ENCODE measurements at places on chromosomes 4 and X.
A peak's percentile ranks its signal among the peaks of the same experiment; 100 is the strongest.

DNA sequence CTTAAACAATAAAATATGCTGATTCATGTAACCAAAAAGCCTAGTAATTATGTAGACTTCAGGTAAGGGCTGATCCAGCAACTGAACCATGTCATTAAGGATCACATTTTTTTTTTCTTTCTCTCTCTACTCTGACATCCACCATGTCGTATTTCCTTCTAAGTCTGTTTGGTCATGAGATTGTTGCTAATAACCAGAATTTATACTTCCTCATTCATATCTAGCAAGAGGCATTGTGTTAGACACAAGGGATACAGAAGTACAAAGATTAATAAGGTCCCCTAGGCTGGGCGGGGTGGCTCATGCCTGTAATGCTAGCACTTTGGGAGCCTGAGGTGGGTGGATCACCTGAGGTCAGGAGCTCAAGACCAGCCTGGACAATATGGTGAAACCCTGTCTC lies 24.1 kb downstream of the PHEX start:
- no peak for DNase-seq

GRCh38 chr4:86233681-86234080 lies 126.2 kb downstream of the MAPK10 start:
- no peak for DNase-seq

GRCh38 chrX:49915361-49916222 lies 6.8 kb upstream of the CLCN5 start:
- peak; percentile 34 for DNase-seq

DNA sequence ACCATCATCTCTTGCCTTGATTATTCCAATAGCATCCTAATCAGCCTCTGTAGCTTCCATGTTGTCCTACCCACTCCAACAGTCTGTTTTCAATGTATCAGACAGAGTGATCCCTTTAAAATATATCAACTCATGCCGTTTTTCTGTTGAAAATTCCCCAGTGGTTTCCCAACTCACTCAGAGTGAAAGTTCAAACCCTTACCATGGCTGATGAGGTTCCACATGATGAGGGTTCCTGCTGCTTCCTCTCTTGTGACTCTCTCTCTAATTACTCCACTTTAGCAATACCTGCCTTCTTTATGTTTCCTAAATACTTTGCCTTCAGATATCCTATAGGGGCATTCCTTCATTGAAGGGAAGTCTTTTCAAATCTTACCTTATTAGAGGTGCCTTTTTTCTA lies 334.7 kb downstream of the PPP1R2C start:
- no peak for DNase-seq

GRCh38 chrX:109707319-109707718 lies 25.7 kb downstream of the ACSL4 start:
- no peak for DNase-seq

GRCh38 chr4:52752936-52753335 lies 1.7 kb upstream of the ERVMER34-1 start:
- no peak for DNase-seq

- no peak for DNase-seq
Measured at GRCh38 chrX:65644621-65645289, 22.7 kb upstream of the MSN start.

- DNase-seq, result no peak
Measured at GRCh38 chr4:86400216-86400615, 40.4 kb upstream of the MAPK10 start.

DNA sequence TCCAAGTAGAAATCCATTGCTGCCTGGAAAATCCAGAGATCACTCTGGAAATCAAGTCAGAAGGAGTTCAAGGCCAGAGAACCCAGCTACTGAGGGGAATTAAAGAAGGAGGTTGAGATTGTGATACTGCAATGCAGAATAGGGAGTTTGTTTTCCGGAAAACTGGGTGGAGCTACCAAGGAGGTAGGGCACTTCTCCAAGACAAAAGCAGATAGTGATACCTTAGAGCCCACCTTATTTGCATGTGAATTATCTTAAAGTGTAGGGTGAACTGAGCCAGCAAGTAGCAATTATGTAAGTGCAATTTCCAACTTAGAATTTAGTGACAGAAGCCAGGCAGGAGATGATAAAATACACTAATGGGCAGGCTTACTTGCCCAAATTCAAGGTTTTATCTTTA lies 178.9 kb downstream of the MID1 start:
- no peak for DNase-seq

DNA sequence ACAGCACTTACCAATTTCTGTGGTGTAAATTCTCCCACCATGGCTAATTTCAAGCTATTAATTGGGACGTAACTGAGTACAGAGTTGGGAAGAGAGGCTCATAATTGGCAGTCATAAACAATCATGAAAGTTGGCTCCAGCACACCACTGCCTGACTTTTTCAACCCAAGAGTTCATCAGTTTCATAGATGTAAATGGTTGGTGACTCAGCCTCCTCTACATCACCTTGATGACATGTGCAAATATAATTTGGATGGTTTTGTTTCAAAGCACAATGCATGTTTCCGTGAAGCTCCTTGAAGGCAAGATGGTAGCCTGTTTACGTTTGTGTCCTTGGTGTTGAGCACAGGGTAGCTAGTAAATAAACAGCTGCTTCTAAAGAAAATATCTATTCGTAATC lies 235.1 kb downstream of the LDB2 start:
- DNase-seq, result no peak

GRCh38 chr4:177879851-177880250 lies 437.6 kb upstream of the AGA start:
- DNase-seq, result no peak

DNA sequence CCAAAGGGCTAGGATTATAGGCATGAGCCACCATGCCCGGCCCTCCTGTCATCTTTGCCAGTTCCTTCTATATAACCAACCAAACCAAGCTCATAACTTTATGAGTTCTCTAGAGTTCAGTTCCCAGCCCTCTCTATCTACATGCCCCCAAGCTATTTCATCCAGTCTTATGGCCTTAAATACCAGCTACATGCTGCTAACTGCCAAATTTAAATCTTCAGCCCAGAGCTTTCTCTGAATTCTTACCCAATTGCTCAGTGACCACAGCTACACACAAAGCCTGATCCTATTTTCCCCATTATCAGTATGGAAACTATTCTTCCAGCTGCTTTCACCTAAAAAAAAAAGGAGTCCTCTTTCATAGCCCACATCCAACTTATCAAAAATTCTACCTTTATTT lies 23.1 kb downstream of the TMEM184C start:
- DNase-seq, result no peak

DNA sequence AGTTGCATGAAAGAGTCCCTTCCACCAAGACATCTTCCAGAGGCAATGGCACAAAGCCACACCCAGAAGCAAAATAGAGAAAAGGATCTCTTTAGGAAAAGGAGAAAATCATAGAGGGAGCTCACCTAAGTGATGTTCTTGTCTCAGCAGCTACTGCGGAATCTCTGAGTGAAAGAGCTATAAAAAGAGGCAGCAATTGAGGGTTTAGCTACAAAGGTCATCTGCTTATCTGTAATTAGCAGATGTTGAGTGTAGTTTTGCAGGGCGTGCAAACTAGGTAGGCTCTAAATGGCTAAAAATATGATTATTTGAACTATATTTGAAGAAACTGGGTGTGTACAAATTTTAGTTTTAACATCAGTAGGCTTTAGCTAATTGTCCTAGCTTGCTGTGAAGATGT lies 276.0 kb downstream of the HS3ST1 start:
- DNase-seq, result no peak

DNA sequence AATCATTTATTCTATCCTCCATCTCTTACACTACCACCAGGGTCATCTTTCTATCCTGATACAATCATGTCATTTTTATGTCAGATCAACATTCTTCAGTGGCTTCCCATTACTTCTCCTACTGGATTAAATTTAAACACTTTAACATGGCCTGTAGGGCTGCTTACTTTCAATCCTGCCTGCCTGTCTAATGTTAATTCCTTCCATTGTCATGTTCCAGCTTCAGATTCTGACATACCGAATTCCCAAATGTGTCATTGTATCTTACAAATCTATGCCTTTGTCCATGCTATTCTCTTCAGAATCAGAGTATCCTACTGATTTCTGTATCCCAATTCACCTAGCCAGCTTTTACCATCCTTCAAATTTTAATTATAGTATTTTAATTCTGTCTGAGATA lies 49.9 kb upstream of the FHDC1 start:
- DNase-seq, result no peak

- no peak for DNase-seq
Measured at GRCh38 chr4:48899950-48900349, 6.6 kb downstream of the OCIAD2 start.

- DNase-seq, result no peak
Measured at GRCh38 chr4:8537041-8537461, 43.1 kb upstream of the GPR78 start.

DNA sequence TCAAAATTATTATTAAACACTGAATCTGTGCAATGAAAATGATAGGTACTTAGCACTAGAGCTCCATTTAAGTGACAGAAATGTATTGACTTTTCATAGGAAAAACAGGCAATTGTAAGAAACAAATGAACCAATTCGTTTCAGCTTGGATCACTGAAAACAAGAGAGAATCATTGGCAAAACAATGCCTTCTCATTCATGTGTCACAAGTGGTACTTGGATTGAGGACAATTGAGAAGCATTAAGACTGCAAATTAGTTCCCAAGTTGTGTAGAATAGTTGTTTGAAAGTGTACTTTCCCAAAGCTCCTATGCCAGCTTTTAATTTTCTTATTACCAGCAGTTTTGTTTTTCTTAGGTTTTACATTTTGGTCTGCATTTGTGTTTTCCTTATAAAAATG lies 20.6 kb downstream of the CNKSR2 start:
- no peak for DNase-seq

DNA sequence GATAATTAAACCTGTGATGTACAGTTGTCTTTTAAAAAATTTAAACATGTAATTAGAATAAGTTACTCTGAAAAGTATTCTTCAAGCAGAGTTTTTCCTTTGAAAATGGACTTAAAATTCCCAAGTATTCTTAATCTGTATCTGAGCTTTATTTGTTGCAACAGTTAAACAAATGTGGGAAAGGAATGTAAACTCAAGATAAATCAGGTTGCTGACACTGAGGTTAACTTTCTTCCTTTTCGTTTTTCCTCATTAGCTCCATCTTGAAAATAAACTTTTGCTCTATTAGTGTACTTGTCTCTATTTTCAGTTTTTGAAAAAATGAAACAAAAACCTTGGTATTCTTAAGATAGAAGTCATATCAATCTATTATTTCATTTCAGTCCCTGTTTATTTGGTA lies 144.5 kb upstream of the BMPR1B start:
- no peak for DNase-seq

DNA sequence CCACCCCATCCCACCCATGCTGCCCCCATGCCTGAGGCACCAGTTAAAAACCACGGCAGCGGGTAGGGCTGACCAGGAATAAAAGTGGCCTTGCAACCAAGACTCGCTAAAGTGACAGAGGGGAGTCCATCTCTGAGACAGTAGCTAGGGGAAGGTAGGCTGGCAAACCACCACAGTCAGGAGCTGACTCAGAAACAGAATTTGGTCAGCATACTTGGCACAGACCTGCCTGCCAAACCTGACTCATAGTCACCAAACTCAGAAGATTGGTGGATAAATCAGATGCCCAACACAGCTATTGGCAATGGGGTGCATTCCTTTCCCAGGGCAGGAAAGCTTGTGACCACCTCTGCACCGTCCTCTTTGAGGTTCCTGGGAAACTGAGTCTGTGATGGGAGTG lies 193.8 kb downstream of the BCOR start:
- no peak for DNase-seq

DNA sequence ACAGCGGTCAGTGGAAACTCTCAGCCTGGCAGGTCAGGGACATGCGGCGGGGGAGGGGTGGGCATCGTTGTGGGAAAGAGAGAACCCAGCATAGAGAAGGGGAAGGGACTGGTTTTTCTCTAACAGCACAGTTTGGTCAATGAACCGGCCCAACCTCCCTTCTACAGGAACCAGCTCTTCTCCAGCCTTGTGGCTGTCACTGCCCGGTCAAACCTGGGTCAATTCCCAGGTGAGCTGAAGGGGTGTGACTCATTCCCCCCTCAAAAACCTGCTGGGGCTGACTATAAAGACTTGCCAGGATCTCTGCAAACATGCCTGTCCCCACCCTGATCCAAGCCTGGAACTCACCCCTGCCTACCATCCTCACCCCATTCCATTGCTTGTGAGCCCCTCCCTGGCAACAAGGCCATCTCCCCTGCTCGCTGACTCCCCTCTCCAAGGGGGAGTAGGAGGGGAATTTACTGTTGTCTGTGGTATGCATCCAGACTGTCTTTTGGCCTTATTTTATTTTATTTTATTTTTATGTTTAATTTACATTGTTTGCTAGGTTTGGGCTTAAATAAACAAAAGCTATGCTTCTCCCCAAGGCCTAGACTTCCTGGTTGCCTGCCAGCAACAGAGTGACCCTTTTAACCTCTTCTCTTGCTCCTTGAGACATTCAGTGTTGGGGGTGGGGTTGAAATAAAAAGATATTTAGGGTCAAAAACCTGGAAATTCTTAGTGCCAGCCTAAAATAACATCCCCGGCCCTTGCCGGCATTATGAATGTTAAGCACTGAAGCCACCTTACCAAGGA lies 49.6 kb downstream of the TSC22D3 start:
- no peak for DNase-seq

GRCh38 chr4:71147261-71147660 lies 153.8 kb downstream of the DCK start:
- DNase-seq, result no peak

GRCh38 chrX:20495575-20495974 lies 228.9 kb upstream of the RPS6KA3 start:
- no peak for DNase-seq

- peak; percentile 66 for DNase-seq
Measured at GRCh38 chr4:80201252-80202151, 4.2 kb downstream of the PRDM8 start.

DNA sequence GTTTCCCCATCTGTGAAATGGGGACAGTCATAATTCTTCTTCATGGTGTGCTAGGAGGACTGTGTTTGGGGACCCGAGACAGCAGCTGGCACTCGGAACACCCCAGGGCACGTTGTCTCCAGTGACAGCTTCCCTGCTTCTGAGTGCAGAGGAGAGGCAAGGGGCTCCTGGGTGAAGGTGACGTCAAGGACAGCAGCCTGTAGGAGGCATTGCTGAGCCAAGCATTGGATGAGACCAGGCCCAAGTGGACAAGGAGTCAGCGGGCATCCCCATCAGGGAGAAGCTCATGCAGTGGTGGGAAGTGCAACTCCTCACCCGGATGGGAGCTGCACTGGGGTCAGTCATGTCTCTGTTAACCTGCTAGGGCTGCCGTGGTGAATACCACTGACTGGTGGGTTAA lies 46.1 kb downstream of the EVC start:
- DNase-seq, result no peak

DNA sequence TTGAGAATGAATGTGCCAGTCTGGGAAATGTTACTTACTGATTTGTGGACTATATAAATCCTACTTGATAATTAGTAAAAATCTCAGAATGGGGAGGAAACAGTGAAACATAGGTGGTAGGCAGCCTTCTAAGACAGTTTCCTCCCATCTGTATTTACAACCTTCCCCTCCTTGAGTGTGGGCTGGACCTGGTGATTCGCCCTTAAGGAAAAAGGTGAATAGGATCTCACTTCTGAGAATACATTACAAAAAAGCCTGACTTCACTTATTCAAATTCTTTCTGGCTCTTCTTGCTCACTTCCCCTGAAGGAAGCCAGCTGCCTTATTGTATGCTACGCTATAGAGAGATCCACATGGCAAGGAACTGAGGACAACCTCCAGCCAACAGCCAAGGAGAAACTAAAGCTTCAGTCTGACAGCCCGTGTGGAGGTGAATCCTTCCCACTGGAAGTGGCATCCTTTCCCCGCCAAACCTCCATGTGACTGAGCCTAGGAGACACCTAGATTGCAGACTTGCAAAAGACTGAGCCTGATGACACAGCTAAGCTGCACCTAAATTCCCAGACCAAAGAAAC lies 585.0 kb downstream of the STPG2 start:
- no peak for DNase-seq

GRCh38 chrX:119763181-119763580 lies 4.8 kb downstream of the SOWAHD start:
- no peak for DNase-seq

All from activated CD4-positive, alpha-beta T cell treated with anti-CD3 and anti-CD28 coated beads, Interleukin-2, amount 50 U/mL, for 1 hour (primary cell).